G401 (cell line): ENCODE measurements at places on chromosomes 12 and 14. TPM values are rescaled to one million over a fixed set of nuclear protein-coding genes. Genes with fewer than 3 reads are reported as not detected.

PLCZ1 gene
- total RNA-seq, result not detected in 2 replicates

IL31 gene
- not detected in 2 replicates for total RNA-seq

OLR1 gene
- 0.37 and 4.3 TPM in 2 replicates for total RNA-seq

OTOGL gene
- total RNA-seq, result not detected in 2 replicates
